Activated CD4-positive, alpha-beta T cell treated with anti-CD3 and anti-CD28 coated beads, Interleukin-2, amount 50 U/mL, for 16 hours (primary cell): ENCODE measurements at places on chromosomes 5 and 9.
A peak's percentile ranks its signal among the peaks of the same experiment; 100 is the strongest.

DNA sequence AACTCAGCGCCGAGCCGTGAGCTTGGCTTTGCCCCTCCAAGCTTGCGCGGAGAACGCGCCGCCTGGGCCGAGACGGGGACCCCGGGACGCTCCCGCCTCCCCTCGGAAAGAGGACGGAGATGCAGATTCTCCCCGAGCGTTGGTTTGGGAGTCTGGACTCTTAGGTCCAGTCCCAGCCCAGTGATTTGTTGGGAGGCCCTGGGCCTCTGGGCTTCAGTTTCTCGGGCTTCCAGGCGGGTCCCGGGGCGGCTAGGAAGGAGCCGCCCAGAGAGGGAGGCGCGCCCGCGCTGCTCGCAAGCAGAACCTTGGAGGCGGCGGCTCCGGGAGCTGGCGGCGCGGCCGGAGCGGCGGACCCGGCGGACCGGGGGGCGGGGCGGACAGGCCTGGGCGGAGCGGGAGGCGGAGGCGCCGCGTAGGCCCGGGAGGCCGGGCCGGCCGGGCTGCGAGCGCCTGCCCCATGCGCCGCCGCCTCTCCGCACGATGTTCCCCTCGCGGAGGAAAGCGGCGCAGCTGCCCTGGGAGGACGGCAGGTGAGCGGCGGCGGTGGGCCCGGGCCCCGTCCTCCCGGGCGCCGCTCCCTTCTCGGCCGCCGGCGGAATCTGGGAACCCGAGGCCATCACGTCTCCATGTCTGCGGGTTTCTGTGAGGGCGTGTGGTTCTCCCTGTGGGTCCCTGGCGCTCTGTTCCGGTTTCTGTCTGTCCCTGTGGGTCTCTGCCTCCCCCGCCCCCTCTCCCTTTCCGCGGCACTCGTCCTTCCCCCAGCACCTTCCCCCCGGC is at the start of gene B4GALT7:
Gene B4GALT7 (plus strand): TSS at position 402 of the 777 bp plus-strand sequence. CDS start 79 bp downstream, at position 481.
- peak; percentile 89 for DNase-seq

- no peak for DNase-seq
Observed at GRCh38 chr9:84557751-84558150, 111.8 kb upstream of the NTRK2 start.

GRCh38 chr5:34718516-34718915 is 62.4 kb downstream of the RAI14 start:
- no peak for DNase-seq

- peak; percentile 29 for DNase-seq
Observed at GRCh38 chr9:21081999-21082398, 4.3 kb upstream of the IFNB1 start.

- DNase-seq = no peak
Observed at GRCh38 chr5:167582283-167582682, 709.2 kb upstream of the WWC1 start.

DNA sequence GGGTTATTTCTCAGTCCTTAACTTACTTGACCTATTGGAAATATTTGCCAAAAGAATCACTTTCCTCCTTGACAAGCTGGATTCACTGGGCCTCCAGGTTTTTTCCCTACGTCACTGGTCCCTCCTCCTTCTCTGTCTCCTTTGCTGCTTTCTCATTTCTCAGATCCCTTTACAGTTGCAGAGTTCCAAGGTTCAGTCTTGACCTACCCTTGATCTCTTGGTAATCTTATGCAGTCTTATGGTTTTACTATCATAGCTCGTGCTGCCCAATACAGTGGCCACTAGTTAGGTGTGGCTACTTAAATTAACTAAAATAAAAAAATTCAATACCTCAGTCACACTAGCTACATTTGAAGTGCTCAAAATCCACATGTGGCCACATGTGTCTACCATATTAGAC is 11.4 kb downstream of the SLC38A9 start:
- no peak for DNase-seq

DNA sequence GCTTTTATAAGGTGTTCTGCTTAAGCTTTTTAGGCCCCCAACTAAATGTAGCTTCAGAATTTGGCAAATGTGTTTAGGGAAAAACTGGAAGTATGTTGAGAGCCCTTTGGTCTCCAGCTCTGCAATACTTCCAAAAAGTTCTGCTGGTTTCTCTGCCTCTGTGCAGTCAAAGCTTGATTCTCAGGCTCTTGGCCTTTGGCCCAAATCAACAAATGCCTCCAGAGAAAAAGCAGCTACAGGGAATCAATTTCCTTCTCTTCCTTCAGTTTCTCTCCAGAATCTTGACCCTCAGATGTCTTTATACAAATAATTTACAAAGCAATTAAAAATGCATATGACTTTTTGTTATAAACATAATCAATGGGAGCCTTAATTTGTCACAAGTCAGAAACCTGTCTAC is 235.7 kb downstream of the COMMD10 start:
- no peak for DNase-seq

DNA sequence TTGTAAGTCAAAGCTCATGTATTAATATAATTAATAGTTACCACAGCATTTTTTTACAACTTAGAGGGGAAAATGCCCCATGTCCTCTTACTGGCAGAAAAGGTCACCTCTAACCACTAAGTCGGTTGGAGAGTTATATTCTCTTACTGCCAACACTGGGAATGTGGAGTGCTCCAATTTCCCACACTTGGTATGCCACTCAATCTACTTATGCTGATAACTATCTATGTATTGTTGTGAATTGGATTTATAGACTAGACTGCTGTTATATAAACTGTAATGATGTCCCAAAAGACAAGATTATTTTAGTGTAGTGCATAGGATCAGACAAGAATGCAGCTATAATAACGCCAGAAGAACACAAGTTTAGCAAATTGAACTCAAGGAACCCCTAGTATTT is 2385.2 kb upstream of the C9orf72 start:
- no peak for DNase-seq

- DNase-seq = no peak
Observed at GRCh38 chr5:151357792-151358191, 10.4 kb upstream of the SLC36A2 start.

GRCh38 chr5:1545805-1546355 is 22.1 kb upstream of the LPCAT1 start:
- DNase-seq = no peak

GRCh38 chr5:181111010-181111409 is 20.0 kb downstream of the OR2V1 start:
- no peak for DNase-seq

- DNase-seq = no peak
Observed at GRCh38 chr9:110555551-110556331, 23.8 kb downstream of the SVEP1 start.

- no peak for DNase-seq
Observed at GRCh38 chr9:133389025-133389557, 12.9 kb downstream of the STKLD1 start.

- no peak for DNase-seq
Observed at GRCh38 chr5:81045389-81045807, 85.2 kb downstream of the RASGRF2 start.

- DNase-seq = no peak
Observed at GRCh38 chr9:13557746-13558145, 278.3 kb upstream of the MPDZ start.

GRCh38 chr9:13480693-13481092 is 201.2 kb upstream of the MPDZ start:
- no peak for DNase-seq

DNA sequence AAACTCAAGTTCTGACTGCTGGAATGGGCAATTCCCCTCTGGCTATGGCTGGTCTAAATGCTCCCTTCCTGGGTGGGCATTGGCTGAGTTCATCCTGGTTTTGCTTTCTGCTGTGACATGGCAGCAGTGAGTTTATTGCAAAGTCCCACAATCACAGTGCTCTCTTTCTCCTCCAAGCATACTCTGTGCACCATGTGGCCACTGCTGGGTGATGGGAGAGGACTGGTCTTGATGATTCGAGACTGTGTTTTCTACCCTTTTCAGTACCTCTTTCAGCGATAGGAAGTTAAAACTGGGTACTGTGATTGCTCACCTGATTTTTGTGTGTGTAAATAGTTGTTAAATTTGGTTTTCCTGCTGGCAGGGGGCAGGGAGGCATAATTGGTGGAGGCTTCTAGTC is 49.7 kb downstream of the FER start:
- no peak for DNase-seq

GRCh38 chr5:137233726-137234125 is 265.4 kb downstream of the SPOCK1 start:
- DNase-seq = no peak

- DNase-seq = no peak
Observed at GRCh38 chr9:72150661-72151060, 1.4 kb downstream of the GDA start.

- no peak for DNase-seq
Observed at GRCh38 chr5:36724467-36725332, 118.3 kb downstream of the SLC1A3 start.

- no peak for DNase-seq
Observed at GRCh38 chr5:1668141-1668721, 131.4 kb downstream of the MRPL36 start.

GRCh38 chr5:75524071-75524470 is 12.4 kb downstream of the POLK start:
- peak; percentile 58 for DNase-seq

GRCh38 chr9:106467113-106467864 is 395.7 kb upstream of the ZNF462 start:
- no peak for DNase-seq
